ENCODE measurements at places on chromosomes 5 and 9.

- no peak for DNase-seq
Observed at GRCh38 chr5:38816083-38817030, 29.5 kb upstream of the OSMR start.

GRCh38 chr5:151961557-151961956 lies 36.9 kb upstream of the GLRA1 start:
- no peak for DNase-seq

DNA sequence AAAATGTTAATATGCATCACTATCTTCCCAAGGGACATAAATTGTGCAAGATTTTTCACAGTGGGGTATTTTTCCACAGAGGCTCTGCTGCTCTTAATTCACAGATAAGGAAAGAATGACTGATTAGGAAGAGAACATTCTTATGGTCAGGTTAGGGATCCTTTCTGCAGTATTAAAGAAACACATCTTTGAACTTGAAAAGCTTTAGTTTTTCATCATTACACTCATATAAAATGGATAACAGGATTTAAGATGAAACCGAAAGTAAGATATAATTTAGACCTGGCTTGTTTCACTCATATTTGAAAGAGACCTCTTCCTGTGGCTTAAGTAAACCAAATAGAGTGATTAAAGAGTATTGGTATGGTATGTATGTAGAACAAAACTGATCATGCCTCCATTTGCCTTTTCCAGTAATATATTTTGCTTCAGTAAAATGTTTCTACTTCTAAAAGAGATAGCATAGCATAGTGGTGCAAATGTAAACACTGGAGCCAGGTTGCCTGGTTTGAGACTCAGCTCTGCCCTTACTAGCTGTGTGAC lies 160.0 kb downstream of the PRR16 start:
- no peak for DNase-seq

DNA sequence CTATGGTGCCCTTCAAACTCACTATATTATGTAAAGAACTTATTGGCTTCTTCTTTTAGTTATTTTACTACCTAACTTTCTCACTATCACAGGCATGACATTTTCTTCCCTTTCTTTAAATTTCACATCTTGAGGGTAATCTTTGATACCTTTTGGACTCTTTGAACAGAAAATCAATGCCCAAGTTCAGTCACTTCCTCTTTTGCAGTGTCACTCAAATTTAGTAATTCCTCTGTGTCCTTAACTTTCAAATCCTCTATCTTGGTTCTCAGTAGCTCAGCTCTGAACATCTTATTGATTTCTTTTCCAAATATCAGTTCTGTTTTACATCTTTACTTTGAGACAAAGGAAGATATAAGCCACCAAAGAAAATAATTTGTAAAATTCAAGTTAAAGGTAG lies 25.5 kb downstream of the CNTLN start:
- no peak for DNase-seq

GRCh38 chr9:126699401-126699881 lies 85.7 kb downstream of the LMX1B start:
- DNase-seq: no peak

- no peak for DNase-seq
Observed at GRCh38 chr9:20929276-20929675, 102.2 kb downstream of the HACD4 start.

- DNase-seq: no peak
Observed at GRCh38 chr5:119397518-119398380, 41.9 kb downstream of the TNFAIP8 start.

GRCh38 chr5:11150976-11151375 lies 389.9 kb upstream of the DAP start:
- DNase-seq: no peak

DNA sequence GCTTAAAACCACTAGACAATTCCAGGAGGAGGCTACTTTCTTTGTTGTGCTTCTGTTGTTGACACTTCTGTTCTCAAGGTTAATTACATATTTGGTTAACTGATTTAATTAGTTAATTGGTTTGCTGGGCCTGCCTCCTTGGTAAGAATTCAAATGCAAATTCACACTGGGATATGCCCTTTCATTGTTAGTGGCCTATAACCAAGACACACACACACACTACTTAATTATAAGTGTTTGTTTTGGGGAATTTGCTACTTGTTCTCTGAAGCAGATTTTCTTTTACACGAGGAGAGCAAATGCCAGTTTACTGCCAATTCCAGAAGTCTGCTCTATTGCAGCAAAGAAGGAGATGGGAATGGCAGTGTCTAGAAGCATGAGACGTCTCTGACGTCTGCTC lies 101.6 kb upstream of the BASP1 start:
- no peak for DNase-seq

DNA sequence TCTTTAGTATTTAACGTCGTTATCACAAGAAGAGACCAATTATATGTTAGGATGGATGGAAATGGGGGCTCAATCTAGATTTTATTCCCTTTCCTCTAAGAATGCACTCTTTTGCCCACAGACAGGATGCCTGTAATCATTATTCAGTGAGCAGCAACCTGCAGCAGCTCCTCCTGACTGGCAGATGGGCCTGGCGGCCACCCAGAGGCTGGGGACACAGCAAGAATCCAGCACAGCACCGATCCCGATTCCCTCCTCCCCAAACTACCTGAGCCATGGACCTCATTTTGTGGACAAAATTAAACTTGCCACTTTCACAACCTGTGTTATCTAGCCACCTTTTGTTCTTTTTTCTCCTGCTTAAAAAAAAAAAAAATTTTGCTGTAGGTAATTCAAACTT lies 101.0 kb downstream of the USP20 start:
- DNase-seq: no peak

DNA sequence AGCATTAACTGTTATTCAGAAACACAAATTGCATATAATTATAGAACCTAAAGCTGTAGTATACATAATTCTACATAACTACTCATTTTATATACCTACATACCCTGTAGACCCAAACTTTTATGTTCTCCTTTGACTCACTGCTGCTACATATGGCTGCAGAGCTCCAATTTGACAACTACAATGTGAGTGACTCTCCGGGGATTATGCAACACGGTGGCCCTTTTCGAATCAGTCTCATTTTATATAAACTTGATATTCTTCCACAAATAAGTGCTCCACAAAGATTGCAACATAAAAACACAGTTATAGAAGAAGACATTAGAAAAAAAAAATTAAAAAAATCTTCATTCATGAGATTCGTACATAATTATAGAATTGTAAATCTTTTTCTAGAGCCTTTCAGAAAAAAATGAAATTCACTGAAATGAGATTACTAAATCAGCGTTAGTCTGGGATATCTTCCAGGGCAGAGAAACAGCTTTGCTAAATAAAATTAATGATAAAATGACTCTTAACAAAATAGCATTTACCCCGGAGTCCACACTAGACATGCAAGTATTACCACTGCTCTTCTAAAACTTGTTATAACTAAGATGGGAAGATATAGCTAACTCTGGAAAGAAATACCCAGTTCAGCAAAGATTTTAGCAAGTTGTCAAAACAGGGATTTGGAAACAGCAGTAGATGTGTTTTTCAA lies 52.6 kb downstream of the SRFBP1 start:
- no peak for DNase-seq

- no peak for DNase-seq
Observed at GRCh38 chr5:84379749-84380148, 4.9 kb downstream of the EDIL3 start.

- no peak for DNase-seq
Observed at GRCh38 chr5:3309538-3309937, 286.1 kb upstream of the IRX1 start.

DNA sequence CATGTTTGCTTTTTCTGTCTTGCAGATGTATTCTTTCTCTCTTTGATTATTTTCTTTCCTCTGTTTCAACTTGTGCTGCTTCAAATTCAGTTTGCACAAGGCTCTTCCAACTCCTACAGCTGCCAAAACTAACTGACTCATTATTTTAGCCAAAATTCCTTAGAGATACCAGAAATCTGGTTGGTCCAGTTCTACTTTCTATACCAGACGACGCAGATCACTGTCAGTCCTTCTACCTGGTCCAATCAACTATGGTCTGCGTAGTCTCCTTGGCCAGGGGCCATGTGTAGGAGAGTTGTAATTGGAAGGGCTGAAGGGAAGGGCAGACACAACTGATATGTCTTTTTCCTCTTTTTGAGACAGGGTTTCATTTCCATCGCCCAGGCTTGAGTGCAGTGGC lies 51.9 kb upstream of the JAK2 start:
- no peak for DNase-seq

DNA sequence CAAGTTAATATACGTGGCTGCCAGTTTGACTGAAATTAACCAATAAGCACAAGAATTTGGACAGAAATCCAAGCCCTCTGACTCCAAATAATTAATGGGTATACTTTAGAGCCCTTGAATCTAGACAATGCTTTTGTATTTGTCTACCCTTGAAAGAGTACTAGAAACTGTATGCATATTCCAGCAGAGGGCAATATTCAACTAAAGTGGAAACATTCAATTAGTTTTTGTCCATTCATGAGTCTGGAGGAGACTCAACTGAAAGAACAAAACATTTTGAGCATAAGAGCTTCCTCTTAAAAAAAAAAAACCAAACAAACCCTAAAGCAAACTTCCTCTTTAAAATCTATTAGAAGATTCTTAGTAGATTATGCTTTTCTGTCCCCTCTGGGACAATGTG lies 157.8 kb downstream of the ARHGEF28 start:
- DNase-seq: no peak

GRCh38 chr9:98271479-98271878 lies 16.0 kb upstream of the TBC1D2 start:
- no peak for DNase-seq

DNA sequence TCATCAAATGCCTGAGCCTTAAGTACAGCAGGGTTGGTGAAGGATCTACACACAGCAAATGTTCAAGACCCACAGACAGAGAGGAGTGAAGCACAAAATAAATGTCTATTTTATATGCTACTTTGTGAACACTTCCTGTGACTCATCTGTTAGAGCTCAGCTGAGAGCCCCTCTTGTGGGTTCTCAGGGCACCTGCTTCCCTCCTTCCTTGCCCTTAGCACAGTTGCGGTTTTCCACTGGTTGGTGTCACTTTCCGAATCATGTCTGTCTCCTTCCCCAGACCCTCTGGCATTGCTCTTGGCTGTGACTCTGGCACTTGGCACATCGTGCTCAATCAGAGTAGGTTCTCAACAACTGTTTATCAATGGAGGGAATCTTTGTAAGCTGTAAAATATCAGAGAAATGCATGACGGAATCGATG lies 128.5 kb upstream of the STC2 start:
- no peak for DNase-seq

- DNase-seq: no peak
Observed at GRCh38 chr9:30039712-30040111, 2344.7 kb upstream of the ACO1 start.

DNA sequence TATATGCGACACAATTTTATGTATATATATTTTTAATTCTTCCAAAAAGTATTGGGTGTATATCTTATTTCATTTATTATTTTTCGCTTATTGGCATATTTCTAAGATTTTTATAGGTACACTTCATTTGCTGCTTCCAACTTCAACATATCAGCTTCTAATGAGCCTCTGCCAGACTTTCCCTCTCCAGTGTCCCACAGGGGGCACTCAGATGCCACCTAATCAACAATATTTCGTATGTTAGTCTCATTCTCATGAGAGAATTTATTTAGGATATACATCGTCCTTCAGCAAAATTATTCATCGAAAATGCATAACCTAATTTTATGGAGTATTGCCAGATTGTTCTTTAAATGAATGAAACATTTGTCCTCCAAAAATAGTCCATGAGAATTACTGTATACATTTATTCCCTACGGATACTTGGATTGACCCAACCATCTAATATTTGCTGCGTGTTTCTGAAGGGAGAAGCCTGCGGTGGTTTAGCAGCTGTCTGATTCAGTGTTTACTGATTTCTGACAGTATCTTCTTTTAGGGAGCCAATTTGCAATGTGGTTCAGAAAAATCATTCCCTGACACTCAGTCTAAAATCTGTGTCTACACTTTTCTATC lies 100.6 kb upstream of the SELENOP start:
- DNase-seq: peak; percentile 66

- peak; percentile 54 for DNase-seq
Observed at GRCh38 chr9:15277400-15278090, 29.5 kb downstream of the TTC39B start.

- no peak for DNase-seq
Observed at GRCh38 chr9:97990259-97990658, 7.1 kb downstream of the ANP32B start.

- DNase-seq: no peak
Observed at GRCh38 chr9:23779220-23779619, 46.8 kb downstream of the ELAVL2 start.

DNA sequence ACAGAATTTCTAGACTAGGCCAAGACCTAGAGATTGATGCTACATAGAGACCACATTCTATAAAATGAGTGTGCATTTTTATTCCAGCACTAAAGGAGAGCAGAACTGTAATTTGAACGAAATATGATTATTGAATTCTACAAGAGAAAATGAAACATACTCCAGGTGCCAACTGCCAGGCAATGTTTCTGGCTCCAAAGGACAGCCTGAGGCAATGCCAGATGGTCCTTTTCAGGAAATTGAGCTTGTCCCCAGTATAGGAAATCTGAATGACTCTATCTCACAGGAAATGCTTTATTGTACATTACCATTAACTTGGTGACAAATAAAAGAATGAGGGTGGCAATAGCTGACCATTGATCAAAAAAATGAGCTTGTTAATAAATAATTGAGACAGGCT lies 28.8 kb upstream of the RASGRF2 start:
- DNase-seq: no peak

- no peak for DNase-seq
Observed at GRCh38 chr5:133242221-133242835, 190.5 kb downstream of the HSPA4 start.

DNA sequence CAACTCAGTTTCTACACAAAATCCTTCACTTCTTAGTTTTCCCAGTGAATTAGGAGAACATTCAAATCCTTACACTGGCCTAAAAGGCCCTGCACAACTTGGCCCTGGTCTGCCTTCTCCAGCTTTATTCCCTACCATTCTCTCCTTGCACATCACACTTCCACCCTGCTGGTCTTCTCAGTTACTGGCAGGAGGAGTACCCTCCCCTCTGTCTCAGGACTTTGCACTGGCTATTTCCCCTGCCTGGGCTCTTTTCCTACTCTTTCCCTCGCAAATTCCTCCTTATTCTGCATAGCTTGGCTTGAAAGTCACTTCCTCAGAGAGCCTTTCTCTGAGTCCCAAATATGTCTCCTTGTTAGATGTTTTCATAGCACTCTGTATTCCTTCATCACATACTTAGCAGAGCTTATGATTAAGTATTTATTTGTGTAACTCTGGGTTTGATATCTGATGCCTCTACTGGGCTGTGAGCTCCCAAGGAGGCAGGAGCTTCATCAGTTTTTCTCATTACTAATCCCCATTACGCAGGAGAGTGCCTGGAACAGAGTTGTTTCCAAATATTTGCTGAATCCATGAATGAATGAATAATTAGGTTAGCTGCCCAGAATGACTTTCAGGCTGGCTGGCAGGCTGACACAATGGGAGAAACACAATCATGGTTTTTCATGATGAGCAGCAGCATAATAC lies 159.8 kb upstream of the KLF9 start:
- DNase-seq: no peak

DNA sequence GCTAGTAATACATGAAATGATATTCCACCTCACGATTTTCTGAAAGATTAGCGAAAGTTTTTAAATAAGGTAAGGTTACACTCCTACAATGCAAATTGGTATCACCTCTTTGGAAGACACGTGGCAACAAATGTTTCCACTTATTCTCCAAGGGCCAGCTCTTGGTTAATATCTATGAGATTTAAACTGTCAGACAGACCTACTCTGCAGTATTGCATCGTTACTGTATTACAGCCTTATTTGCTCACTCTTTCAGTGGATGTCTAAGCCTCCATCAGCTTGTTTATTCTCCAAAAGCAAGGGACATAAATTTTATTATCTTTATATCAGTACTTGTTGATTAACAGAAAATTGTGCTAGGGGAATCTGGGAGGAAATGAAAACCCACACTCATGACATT lies 135.7 kb downstream of the MLLT3 start:
- no peak for DNase-seq
